ENCODE measurements at places on chromosomes 7 and 10.

- DNase-seq = peak; percentile 32
Observed at GRCh38 chr10:32959006-32959920, 1.2 kb upstream of the ITGB1 start.

DNA sequence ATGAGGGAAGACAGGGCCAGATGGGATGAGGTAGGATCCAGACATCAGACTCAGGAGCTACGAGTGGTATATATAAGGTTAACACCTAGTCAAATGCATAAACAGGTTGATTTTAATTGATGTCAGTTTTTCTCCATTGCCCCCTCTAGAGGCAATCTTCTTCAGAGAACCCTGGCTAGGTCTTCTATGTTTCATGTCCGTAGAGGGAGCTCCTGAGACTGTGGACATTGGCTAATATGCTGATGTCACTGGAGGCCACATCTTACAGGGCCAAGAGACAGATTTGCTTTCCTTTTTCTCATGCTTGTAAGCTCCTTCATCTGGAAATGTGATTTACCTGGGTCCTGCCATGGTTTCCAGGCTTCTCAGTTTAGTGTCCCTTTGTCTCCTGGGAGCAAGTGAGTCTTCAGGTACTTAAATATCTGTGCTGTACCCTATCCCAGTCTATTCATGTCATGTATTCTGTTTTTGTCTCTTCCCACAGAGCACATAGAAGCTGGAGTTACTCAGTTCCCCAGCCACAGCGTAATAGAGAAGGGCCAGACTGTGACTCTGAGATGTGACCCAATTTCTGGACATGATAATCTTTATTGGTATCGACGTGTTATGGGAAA, 161.6 kb upstream of the PRSS1 start:
- DNase-seq = peak; percentile 88

- DNase-seq = no peak
Observed at GRCh38 chr7:80675090-80675489, 36.6 kb downstream of the CD36 start.

GRCh38 chr7:22841954-22842353, 19.3 kb upstream of the TOMM7 start:
- DNase-seq = no peak

DNA sequence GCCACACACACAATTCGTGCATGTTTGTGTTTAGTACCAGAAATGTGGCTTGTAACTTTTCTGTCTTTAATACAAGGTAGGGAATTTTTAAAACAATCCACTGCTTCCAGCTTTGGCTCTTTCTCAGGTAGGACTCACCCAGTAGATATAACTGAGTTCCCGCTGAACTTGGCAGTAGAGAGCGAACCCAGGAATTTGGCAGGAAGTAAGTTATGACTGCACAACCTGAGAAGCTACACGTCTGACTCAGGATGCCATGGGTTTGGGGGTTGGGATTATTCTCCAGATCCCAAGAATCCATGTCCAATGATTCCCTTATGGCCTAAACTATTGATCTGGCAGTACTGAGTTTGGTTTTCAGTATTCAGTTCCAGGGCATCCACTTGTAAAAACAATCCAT, 499.7 kb downstream of the CALN1 start:
- no peak for DNase-seq

DNA sequence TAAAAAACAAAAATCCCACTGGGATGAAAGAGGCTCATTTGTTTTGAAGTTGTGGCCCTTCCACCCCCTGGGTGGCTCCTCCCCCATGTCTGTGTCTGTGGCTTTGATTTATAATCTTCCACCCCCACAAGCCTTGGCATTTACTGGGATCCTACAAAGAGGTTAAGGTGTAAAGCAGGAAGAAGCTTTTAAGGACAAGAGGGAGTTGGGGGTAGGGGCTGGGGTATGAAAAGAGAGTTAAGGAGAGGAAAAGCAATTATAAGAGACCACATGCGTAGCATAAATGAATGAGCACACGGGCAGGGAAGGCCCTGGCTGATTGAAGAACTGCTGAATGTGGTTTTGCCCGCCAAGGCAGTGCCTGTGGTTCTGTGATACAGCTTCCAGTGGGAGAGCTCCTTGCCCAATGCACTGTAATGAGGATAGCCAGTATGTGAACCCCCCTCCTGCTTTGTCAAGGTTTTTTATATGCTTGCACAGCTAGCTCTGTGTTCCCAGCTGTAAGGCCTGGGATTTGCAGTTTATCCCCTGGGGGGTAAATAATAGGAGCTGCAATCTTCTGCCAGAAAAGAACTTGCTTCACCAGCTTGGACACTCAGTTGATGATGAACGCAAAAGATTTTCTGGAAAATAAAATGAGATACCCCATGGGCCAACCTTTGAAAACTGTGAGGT, 34.7 kb upstream of the KMT2E start:
- no peak for DNase-seq

DNA sequence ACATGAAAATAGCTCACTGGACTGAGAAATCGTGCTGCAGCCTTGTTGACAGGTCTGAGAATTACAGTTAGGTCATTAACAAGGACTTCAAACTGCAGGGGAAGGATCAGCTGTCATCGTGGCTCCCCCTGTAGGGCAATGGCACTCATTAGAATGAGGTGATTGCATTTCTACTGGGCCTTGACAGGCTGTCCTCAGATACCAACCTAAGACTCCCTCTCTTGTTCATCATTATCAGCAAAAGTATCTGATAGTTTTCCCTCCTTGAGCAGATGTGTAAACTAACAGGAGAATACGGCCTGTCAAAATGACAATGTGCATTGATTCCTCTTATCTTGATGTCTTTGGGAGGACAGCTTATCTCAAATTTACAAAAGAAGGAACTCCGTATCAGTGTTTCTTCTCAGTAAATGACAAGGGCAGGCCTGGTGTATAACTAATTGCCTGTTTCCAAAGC, 648.5 kb upstream of the LRRN3 start:
- DNase-seq = no peak

GRCh38 chr10:132518572-132519381, 18.8 kb upstream of the INPP5A start:
- DNase-seq = no peak

All from inflammatory macrophage treated with lipopolysaccharide for 1 hour (primary cell).